Stimulated activated CD4-positive, alpha-beta T cell treated with anti-CD3 and anti-CD28 coated beads, Interleukin-4, amount 100 ng/mL, for 24 hours (primary cell): ENCODE measurements at places on chromosomes 1 and 21.

GRCh38 chr1:207156826-207157225 is 52.8 kb downstream of the C4BPA start:
- DNase-seq, result no peak

- DNase-seq, result no peak
Measured at GRCh38 chr1:44643721-44644334, 30.5 kb downstream of the TMEM53 start.

DNA sequence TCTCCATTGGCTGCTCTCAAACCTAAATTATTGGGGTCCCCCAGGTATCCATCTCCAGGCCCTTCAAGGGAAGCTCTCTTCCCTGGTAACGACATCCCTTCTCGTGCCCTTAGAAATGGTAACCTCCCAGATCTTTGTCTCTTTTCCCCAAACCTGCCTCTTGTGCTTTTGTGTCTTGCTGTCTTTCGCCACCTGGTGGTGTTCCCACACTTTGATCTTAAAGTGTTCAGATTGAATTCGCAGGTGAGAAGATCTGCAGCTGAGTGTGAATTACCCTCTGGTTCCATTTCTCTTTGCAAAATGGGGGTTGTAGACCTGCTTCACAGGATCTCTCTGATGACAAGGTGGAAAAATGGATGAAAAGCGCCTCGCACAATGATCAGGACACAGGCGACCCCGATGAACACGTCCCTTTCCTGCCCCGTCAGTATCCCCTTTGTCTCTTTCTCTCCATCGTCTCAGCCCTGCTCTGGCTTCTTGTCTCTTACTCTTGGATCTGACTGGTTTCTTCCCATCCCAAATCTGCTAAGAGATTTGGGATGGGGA is 53.1 kb downstream of the DOP1B start:
- peak; percentile 38 for DNase-seq

GRCh38 chr1:52674497-52675384 is 23.4 kb downstream of the COA7 start:
- no peak for DNase-seq
